Activated T-cell treated with anti-CD3 and anti-CD28 coated beads, Interleukin-2, amount 50 U/mL, for 4 hours (primary cell): ENCODE measurements at places on chromosomes 5 and 9. TPM values are rescaled to one million over a fixed set of nuclear protein-coding genes. Genes with fewer than 3 reads are reported as not detected.

The RPL37 gene
- 1,793 TPM for total RNA-seq

The DOCK2 gene
- total RNA-seq: 132 TPM

The PCDHGB7 gene
- not detected for total RNA-seq

The IFNA2 gene
- total RNA-seq: not detected

- no peak for DNase-seq
These were observed 295.7 kb downstream of the EDIL3 start for GRCh38 chr5:84088996-84089395.

- no peak for DNase-seq
These were observed 727.9 kb upstream of the PTPRD start for GRCh38 chr9:11340654-11341053.

DNA sequence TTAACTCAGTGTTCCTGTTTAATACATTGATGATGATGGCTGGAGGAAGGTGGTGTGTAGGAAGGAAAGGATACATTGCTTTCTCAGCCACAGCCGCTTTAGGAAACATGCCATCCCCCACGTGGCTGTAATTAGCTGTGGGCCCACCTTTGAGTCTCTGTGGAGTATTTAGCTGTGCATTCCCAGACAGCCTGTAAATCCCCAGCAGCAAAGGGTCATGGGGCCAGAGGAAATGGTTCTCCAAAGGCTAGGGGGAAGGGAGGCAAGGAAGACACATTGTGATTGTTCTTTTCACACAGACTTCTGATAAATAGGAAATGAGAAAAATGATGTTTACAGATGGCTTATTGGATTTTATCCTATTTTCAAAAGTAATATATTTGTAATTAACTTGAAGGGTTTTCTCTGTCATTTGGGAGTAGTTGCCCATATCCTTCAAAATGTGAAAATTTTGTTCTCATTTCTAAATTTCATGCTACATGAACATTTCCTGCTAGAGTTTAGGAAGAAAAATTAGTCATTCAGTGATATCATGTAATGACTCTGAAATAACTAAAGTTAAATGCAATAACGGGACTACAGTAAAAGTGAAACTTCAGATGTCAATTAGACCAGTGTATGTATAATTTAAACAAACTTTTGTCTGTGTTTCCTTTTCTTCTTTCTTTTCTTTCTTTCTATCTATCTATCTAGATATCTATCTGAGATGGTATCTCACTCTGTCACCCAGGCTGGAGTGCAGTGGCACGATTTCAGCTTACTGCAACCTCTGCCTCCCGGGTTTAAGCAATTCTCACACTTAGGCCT, 24.3 kb upstream of the F2R start:
- DNase-seq: no peak

DNA sequence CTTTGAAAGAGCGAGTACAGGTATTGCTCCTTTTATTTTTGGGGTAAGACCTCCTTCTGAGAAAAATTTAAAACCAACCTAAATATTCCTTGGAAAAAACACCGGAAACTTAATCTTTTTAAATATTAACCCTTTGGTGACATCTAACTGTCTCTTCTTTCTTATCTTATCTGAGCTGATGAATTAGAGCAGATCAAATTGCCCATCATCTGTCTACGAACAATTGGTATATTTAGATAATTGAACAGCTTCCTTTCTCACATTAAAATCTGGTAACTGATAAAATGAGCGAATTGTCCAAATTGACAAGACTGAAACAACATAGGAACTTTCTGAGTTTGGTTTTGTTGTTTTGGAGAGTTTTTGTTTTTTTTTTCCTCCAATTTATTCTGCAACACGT, 2.0 kb downstream of the ISL1 start:
- DNase-seq: no peak

GRCh38 chr5:53453898-53454718, 26.3 kb upstream of the FST start:
- DNase-seq: no peak

DNA sequence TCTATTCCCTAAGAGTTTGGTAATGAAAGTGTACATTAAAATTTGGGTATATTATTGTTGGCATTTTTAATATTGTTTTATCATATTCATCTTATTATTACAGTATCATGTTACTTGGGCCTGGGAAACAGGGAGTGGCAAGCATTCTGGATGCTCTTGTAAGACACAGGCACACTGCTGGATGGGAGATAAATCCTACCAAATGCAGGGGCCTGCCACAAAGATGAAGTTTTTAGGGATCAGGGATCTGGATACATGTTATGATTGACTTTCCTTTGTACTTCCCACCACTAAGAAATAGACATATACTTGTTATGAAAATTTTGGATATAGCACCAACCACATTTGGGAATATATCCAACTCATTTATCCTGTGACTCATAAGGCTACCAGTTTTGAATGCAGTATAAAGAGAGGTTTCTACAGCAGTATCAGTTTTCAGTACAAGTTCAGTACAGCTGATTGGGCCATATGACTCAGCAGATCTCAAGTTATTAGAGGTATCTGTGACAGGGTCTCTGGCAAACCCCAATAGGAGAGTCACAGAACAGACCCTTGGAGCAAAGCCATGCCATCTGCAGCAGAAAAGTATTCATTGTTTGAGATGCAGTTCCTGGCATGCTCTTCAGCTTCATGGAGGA, 360.1 kb downstream of the DMAC1 start:
- DNase-seq: no peak
